ENCODE measurements at places on chromosomes 13 and 19.

DNA sequence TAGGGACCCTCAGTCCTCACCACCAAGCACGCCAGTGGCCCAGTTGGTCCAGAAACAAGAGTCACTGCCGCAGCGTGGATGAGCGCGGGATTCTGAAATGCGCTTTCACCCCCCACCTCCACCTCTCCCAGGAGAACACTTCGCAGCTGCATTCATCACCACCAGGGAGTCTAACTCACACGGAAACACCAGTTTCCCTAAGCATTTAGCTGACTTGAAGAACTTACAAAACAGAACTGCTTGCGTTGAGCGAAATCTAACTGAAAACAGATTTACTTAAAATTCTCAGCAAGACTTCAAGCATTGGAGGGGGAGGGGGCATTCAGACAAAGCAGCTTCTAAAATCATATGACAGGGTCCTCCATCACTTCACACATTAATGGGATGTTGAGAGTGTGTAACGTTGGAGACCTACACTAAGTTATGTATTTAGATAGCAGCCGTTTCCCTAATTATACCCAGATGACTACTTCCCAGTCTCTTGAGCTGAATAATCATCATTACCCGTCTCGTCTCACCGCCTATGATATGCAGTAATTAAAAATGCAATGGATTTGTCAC lies 258.2 kb upstream of the IRS2 start:
- no peak for DNase-seq

- peak; percentile 4 for DNase-seq
Observed at GRCh38 chr13:43195551-43195950, 172.2 kb downstream of the DNAJC15 start.

DNA sequence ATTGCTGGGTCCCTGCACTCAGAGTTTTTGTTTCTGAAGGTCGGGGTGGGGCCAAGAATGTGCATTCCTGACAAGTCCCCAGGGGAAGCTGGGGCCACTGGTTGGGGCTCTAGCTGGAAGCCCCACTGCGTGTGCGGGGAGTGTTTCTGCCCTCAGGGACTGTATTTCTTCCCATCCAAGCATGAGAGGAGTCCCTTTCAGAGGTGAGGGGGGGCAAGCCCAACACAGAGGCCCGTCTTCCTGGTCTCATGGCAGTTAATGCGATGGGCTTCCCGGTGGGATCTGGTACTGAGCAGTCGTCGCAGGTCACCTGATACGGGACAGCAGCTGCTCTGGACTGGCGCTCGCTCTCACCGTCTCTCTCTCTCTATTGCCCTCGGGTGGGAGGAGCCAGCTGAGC lies 50.4 kb downstream of the GPR12 start:
- DNase-seq: no peak

DNA sequence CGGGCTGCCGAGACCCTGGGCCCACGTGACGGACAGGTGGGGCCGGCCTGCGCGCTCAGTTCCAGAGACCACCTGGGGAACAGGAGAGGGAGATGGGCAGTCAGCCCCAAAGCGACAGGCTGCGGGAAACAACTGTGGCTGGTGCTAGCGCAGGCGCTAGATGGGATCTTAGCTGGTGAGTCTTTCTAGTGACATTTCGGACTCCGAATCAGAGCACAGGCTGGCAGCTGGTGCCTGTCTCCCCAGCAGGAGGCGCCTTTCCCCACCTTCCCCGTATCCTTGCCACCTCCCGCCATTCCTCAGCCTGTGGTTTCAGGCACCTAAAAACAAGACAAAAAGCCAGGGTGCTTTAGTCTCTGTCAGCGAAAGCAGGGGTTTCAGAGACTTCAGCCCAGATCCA lies 19.4 kb upstream of the RANBP3 start:
- no peak for DNase-seq

DNA sequence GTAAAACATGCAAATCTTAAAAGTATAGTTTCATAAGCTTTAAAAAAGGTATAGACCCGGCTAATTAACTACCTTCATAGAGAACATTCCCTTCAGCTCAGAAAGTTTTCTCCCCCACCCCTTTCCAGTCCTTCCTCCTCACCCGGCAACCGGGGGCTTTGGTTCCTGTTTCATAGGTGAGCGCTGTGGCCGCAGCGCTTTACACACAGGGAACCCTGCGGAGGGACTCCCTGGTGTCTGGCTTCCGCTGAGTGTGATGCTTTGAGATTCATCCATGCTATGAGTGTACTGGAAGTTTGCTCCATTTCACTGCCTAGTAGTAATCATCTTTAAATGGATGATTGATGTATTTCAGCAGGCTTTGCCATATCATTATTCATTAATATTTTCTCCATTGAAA lies 26.0 kb upstream of the PABPC3 start:
- DNase-seq: no peak

DNA sequence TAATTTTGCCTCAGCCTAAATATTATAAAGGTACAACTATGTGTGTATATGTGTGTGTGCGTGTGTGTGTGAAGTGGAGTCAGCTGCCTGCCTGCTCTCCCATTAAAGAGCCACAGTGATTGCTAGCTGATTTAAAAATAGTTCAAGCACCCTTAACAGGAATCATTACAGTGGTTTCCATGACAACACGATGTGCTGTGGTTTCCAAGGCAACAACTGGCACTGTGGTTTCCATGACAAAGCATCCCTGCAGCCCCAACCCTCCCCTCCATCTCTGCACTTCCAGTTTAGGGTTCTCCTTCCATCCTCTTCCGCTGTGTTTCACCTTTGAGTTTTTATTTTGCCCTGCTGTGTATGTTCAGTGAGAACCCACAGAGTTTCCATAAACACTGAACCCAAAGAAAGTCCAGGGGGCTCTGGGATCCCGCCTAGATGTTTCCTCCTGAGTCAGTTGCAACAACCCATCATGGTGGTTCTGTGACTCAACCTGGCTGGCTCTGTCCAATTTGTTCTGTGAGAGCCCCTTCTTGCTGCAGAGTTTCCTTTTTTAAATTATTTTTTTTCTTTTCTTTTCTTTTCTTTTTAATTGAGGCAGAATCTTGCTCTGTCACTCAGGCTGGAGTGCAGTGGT lies 7.1 kb upstream of the PNMA8A start:
- peak; percentile 57 for DNase-seq

GRCh38 chr19:58108546-58108817 lies 10.5 kb upstream of the ZSCAN18 start:
- no peak for DNase-seq

DNA sequence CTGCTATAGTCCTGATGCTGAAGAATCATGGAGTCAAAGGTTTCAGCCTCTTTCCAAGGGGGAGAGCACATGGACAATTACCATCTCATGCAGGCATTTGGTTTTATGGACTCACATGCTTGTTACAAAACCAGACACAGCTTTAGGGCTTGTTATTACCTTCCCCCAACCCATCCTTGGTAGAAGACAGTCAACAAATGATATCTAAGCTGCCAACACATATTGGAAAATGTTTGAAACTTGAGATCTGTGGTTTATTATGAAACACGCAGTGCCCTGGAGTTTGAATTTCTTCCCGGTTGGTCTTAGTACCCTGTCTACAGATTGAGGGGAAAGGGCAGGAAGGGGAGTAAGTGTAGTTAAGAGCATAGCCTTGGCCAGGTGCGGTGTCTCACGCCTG lies 12.5 kb upstream of the CYP2A6 start:
- no peak for DNase-seq

DNA sequence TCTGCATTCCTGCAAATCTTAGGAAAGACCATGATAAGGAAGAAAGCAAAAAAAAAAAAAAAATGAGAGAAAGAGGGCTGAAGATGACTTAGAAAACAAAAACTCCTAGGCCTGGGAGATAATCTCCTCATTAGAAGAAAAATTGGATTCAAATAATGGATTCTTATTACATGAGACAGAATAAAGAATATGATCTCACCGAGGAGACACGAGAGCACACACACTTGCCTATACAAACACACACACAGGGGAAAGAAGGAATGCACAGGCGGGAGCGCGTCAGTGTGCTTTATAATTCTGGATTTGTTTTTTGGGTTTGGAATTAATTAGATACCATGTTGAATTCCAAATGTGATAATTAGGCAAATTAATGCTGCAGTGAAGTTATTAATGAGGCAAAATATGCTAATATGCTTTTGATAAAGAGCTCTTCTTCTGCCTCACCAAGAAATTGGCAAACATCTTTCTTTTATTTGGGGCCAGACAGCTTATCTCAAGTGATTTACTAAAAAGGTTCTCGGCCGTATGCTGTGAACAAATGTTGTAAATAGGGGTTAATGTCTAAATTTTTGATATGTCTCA lies 36.1 kb upstream of the PCDH8 start:
- no peak for DNase-seq

- peak; percentile 74 for DNase-seq
Observed at GRCh38 chr19:18428787-18429674, 8.9 kb downstream of the ISYNA1 start.

GRCh38 chr13:46121033-46121432 lies 16.2 kb upstream of the CPB2 start:
- no peak for DNase-seq

- DNase-seq: peak; percentile 38
Observed at GRCh38 chr19:18634612-18635297, 2.1 kb upstream of the KLHL26 start.

GRCh38 chr13:52838433-52839107 lies 9.9 kb downstream of the PCDH8 start:
- no peak for DNase-seq

- no peak for DNase-seq
Observed at GRCh38 chr13:99310382-99311031, 3.3 kb upstream of the GPR183 start.

- no peak for DNase-seq
Observed at GRCh38 chr19:30174791-30175190, 197.4 kb upstream of the ZNF536 start.

DNA sequence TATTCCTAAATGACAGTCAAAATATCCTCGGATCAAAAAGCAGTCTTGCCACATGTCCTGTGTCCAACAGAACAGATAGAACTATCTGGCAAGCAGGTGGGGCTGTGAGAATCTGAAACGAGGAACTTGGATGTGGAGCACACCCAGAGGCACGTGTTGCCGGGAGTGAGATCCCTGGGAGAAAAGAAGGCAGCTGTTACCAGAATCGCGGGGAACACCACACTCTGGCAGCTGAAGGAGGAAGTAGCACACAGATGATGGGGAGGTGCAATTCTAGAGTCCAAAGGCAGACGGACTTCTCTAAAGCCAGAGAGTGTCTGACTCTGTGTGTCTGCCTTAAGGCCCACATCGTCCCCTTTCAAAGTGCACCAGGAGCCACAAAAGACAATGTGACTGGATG lies 22.3 kb downstream of the SLC7A1 start:
- DNase-seq: no peak
